ENCODE measurements at places on chromosomes 5 and 9. TPM values are rescaled to one million over a fixed set of nuclear protein-coding genes. Genes with fewer than 3 reads are reported as not detected.

DNA sequence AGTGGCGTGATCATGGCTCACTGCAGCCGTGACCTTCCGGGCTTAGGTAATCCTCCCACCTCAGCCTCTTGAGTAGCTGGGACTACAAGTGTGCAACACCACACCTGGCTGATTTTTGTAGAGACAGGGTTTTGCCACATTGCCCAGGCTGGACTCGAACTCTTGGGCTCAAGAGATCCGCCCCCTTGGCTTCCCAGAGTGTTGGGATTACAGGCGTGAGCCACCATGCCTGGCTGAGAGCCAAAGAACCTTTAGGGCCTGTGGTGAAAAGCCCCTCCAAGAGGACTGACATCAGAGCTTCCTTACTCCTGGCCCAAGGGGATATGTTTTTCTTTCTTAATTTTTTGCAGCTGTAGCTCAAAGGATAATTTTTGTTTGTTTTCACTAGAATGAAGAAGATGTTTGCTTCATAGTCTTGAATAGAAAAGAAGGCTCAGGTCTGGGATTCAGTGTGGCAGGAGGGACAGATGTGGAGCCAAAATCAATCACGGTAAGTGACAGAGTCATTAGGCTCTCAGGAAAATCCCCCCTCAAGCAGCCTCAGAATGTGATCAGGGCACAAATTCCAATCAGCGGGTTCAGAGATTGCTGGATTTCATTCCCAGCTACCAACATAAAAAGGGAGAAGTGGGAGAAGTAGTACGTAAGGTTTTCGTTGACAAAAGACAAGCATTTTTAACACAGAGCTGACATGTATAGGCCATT lies 77.1 kb downstream of the GOLPH3 start:
- DNase-seq: no peak

DNA sequence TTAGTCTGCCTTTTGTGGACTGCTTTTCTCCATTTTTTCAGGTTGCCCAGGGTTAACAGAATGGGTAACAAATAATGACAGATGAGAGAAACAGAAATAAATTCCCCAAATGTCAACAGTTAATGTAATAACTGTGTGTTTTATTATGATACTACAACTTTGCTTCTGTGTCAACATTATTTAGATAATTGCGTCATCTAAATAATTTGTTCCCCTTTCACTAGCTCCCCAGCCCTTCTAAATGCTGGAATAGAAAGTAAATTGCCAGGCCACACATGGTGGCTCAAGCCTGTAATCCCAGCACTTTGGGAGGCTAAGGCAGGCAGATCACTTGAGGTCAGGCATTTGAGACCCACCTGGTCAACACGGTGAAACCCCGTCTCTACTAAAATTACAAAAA lies 53.5 kb downstream of the RNF38 start:
- no peak for DNase-seq

DNA sequence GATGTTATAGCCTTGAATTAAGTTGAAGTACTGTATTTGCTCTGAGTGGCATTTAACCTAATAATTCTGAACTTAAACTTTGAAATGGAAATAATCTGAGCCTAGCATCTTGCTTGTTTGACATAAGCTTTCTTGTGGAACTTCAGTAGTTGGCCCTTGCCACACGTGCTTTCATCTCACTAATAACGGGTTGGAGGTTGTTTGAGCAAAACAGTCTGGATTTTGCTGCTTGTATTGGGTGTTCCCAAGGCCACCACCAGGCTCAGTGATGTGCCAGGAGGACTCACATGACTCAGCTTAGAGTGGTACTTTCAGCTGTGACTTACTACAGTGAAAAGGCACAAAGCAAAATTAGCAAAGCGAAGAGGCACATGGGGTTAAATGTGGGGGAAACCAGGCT lies 35.7 kb downstream of the SECISBP2 start:
- no peak for DNase-seq

DNA sequence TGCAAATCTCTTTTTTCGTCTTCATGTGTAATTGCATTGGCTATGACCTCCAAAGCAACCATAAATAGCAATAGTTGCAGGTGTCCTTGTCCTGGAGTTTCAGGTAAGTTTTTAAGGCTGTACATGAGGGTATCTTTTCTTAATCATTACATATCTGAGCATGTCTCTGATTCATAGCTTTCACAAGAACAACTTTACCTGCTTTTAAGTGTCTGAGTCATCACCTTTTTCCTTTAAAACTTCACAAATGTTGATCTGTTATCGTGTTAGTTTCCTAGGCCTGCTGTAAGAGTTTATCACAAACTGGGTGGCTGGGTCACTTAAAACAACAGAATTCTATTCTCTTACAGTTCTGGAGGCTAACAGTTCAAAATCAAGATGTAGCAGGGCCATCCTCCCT lies 13.8 kb downstream of the GARNL3 start:
- DNase-seq: no peak

The LPAR1 gene
- total RNA-seq: 7.2 TPM
